Esophagus muscularis mucosa (tissue), 4 donors: ENCODE measurements at places on chromosomes 11 and 22. TPM values are rescaled to one million over a fixed set of nuclear protein-coding genes. Genes with fewer than 3 reads are reported as not detected.

Gene TBX1
- total RNA-seq, result 1.4 TPM

Gene FAM180B
- total RNA-seq, result 0.66 TPM

Gene XKR3
- not detected for total RNA-seq

Gene SMIM38
- total RNA-seq, result 3.0 TPM
